ENCODE measurements at places on chromosomes 12 and 14.

DNA sequence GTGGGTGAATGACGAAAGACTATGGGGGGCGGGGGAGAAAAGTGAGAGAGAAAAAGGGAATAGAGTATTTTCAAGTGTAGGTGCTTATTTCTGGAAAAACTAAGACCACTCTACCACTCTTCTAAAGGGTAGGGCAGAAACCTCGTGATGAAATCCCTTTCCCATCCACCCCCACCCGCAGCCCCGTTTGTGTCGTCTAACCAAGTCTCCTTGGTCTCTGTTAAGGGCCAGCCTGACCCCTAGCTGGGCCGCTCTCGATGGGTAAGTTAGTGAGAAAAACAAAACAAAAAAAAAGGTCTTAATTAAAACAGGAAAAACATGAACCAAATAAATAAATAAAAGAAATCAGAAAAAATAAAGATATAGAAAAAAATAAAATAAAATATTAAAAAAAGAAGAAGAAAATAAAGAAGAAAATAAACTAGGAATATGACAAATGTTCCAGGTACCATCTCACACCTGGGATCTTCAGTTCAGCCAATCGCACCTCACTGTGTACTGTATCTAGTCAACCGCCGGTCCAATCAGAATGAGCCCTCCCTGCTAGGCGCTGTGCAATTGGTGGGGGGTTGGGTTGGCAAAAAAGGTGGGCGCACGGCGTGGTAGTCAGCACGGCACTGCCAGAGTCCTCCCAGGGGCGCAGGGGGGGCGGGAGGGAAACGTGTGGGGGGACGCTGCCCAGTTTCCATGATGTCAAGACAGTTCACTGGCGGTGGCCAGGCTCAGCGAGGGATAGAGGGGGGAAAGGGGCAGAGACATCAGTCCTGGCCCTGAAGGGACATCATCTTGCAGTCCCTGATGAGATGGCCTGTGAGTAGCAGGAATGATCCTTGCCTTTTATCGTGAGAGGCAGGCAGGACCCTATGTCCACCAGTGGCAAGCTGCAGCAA lies 9.8 kb upstream of the CDH24 start:
- no peak for DNase-seq

- DNase-seq: no peak
These were observed 62.7 kb upstream of the JDP2 start for GRCh38 chr14:75365116-75365515.

DNA sequence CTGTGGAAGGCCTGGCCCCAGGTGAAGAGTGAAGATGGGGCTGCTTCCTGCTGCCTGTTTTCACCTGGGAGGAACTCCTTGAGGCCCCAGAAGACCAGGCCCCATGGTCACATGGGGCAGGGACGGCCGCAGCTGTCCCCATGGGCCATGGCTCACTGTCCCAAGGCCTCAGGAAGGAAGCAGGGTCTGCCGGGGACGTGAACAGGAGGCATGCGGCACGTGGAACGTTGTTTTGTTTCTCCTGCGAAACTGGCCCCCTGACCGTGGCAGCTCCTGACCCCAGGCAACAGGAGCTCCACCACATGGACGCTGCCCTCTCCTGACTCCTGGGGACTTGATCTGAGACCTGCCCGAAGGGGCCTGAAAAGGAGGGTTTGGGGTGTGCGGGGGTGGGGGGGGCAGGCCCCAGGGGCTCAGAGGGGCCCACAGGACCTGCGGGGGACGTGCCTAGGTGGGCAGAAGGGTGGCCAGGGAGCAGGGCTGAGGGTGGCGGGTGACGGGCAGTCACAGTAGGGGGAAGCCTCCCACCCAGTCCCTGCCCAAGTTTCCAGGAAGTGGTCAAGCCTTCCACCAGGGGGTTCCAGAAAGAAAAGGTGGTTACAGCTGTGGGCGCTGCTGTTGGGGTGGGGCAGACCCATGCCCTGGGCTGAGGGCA lies 41.4 kb downstream of the LRCOL1 start:
- DNase-seq: no peak

- DNase-seq: no peak
These were observed 28.6 kb downstream of the MAX start for GRCh38 chr14:65073605-65074201.

All from OCI-LY7 (cell line).